Stimulated activated CD8-positive, alpha-beta memory T cell treated with anti-CD3 and anti-CD28 coated beads, Interleukin-12 subunit alpha, Interleukin-12 subunit beta, amount 100 ng/mL, for 1 hour (primary cell): ENCODE measurements at places on chromosomes 1 and 21.
A peak's percentile ranks its signal among the peaks of the same experiment; 100 is the strongest.

DNA sequence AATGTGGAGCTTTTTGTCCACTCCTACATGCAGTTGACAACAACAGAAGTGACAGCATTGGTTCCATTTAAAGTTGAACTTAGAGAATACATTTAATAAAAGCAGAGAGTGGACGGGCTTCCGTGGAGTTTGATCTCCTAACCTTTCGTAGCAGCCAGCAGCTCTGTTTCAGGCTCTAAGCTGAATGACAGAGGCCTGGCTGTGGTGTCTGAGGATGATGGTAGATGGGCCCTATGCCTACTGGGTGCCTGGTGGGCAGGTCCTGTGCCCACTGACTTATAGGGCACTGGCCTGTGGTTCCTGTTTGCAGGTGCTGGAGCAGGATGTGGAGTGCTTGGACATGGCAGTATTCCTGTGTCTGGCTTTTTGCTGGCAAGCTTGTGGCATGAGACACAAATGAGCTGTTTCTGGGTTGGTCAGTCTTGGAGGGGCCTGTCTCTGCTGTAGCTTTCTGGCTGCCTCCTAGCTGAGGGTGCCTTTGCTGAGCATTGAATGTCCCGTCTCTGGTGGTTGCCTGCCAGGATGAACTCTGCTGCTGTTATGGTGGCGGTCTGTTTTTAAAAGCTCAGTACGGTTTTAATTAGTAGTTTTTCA lies 54.6 kb downstream of the PRDM2 start:
- DNase-seq = no peak

DNA sequence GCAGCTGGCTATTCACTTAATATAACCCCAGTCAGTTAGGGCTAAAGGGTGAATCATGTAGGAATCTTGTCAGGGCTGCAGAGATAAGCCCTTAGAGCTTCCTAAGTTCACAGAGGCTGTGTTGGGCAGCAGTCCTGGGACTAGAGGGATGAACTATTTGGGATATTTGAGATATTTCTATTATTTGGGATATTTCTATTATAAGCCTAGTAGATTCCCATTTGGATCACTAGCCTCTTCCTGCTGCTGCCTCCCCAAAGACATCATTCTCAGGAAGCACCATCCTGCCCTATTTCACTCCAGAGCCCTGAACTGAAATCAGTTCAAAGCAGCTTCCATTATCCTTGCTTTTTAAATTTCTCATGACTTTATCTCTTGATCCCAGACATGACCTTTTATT lies 501.3 kb downstream of the NUF2 start:
- no peak for DNase-seq

- no peak for DNase-seq
These were observed 16.4 kb downstream of the PRXL2B start for GRCh38 chr1:2602866-2603520.

GRCh38 chr1:94093996-94094395 lies 27.0 kb downstream of the ABCA4 start:
- no peak for DNase-seq

DNA sequence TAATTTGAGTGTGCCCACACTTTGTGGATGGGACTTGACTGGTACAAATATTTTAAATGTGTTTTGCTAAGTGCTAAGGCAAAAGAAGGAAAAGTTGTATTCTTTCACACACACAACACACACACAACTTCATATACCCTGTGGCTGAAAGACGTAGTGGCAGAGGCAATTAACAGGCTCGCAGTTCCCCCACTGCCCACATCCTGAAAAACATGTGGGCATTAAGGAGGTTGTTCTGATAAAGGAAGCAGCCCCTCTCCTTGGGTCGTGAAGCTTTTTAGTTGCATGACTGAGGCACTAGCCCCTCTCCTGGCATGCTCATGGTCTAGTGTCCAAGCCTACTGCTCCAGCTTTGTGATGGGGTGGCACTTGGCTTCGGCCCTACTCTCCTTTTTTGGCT lies 14.3 kb upstream of the ADAM30 start:
- no peak for DNase-seq

GRCh38 chr1:54800041-54800898 lies 853 bp downstream of the TTC22 start:
- DNase-seq = no peak

DNA sequence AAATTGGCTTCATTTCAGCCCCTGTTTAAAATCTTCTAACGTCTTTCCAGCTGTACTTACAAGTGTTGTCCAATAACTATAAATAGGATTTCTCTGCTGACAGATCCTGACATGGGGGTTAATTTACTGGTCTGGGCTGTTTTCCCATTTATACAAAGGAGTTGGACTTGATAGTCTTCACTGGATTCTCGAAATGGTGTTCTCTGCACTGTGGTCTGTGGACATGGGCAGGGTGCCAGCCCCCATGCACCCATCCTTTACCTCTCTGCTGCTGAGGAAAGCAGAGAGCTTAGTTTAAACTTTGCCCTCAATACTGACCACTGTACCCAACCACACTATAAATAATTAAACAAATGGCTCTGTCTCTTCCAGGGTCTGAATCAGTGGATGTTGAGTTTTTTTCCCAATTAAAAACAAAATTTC lies 5.2 kb downstream of the DIO1 start:
- no peak for DNase-seq

- peak; percentile 30 for DNase-seq
These were observed 28.2 kb downstream of the TCEANC2 start for GRCh38 chr1:54081306-54082270.

- no peak for DNase-seq
These were observed 25.1 kb upstream of the GPR88 start for GRCh38 chr1:100512803-100513352.

DNA sequence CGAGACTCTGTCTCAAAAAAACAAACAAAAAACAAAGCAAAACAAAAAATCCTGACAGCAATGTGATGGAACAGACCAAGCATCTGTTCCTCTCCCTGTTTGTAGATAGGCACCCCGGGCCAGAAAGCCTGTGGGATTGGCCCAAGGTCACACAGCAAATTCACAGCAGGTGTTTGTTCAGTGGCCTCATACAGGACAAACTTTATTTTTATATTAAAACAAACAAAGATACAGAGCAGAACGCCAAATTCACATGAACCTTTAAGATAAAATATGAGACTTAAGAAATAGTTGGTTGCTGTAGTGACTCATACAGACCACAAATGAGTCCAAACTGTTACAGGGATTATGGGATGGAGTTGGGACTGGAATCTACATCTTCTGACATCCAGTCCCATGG lies 2.3 kb upstream of the CELA2A start:
- DNase-seq = no peak

DNA sequence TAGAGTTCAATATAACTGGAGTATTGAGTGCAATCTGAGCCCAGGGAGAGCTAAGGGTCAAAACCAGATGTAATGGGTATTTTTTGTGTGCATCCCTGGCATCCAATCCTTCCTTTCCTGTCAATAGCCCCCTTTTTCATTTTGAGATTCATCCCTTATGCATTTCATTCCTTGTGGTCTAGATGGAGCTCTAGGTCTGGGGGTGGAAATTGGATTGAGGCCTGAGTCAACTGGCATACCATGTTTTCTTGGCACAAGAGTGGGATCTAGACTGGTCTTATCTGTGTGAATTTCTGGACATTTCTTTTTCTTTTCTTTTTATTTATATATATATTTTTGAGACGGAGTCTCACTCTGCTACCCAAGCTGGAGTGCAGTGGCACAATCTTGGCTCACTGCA lies 67.3 kb upstream of the RAB3GAP2 start:
- no peak for DNase-seq

- no peak for DNase-seq
These were observed 36.5 kb downstream of the LHX4 start for GRCh38 chr1:180266275-180267210.

DNA sequence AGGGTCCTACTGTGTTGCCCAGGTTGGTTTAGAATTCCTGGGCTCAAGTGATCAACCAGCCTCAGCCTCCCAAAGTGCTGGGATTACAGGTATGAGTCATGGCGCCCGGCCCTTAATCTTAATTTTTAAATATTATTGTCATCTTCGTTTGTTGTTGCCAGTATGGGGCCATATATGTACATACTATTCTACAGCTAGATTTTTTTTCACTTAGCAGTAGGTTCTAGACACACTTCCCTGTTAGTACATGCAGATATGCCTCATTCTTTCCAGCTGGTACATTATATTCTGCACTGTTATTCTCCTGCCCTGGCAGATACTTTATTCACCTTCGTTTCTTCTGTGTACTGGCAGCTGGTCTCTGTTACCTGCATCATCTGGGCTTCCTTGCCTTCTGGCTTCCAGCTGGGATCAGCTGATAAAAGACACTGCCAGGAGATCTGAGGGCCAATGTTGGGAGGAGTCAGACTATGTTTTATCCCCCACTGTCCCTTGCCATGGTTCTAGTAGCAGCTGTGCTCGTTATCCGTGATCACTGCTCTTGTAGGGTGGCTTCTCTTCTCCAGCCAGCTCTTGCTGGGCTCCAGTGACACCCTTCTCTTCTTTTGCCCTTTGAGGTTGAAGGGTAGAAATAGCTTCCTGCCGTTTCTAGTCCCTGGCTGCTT lies 24.7 kb downstream of the ST3GAL3 start:
- DNase-seq = no peak

GRCh38 chr1:111719674-111720132 lies 19.5 kb downstream of the INKA2 start:
- no peak for DNase-seq

DNA sequence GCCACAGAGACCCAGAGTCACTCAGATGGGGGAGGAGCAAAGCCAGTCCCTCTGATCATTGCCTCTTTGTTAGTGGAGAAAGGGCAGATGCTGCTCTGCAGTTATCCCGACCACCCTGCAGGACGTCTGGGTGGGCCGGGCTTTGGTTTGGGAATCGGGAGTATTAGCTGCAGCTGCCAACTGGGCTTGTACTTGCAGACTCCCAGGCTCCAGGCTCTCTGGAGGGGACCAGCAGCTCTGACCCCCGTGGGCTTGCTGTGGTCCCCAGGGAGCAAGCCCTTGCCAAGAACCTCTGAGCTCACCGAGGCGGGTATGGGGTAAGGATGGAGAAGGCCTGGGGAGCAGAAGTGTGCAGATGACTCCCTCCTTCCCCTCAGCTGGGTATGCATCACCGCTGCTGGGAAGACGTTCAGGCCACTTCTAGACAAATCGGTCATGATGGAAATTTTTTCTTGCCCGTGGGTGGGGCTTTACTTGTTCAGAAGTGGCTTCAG lies 21.6 kb downstream of the MAPKAPK2 start:
- DNase-seq = no peak

GRCh38 chr1:215405211-215405610 lies 161.9 kb upstream of the KCTD3 start:
- no peak for DNase-seq
